ENCODE measurements at places on chromosomes 1 and 21.

DNA sequence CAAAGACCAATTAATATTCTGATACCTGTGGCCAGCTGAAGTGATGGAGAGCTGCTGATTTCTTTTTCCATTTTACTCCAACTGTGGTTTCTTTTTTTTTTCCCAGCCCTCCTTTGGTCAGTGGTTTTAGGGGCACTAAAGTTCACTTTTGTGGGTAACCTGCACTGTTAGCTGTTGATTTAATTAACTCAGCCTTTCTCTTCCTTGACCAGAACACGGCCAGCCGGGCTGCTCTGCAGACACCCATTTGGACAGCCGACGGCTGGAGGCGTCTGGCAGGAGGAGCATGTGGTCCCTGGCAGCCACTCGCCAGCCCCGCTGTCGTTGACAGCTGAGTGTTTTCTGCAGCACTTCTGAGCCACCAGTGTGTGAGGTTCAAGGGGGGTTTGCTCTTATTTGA, 136.2 kb upstream of the RUNX3 start:
- no peak for DNase-seq

DNA sequence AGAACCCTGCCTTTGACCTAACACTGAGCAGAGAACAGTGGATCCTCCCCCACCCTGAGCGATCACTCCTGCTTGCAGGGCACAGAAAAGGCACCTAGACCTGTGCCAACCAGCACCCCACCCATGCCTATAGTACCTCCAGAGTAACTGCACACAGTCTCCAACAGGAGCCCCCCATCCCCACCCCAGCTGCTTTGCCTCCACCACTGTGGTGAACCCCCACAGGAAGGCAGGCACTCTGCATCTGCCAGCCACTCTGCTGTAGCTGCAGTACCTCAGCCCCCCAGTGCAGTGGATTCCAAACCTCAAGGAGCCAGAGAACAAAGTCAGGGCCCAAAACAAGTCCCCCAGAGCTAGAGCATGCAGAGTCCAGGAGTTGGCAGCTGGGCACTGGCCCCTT, 10.7 kb downstream of the SPATC1L start:
- no peak for DNase-seq

DNA sequence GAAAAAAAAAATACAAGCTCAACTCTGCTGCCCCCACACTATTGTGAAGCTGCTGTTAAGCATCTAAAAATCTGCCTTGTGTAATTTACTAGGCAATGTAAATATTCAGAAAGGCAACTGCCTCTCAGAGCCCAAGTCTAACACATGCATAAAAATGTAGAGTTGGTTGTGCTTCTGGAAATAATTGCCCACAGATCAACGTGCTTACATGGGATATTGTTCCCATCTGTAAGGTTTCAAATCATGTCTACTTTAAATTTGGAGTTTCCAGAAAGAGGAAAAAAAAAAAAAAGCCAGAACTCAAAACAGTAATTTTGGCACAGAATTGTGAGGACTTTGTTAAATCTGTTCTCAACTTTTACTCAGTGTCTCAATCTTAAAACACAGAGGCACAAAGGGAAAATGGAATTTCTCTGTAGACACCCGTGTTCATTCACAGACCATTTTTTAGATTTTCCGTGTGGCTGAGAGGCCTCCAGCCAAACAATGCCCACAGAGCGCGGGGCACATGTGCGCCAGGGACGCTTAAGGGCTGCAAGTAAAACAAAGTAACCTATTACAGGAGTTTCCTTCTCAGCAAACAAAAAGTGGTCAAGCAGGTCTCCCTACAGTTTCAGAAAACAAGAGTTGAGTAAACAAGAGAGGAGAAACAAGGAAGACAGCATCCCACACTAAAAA, 115.5 kb downstream of the RERE start:
- peak; percentile 90 for DNase-seq

DNA sequence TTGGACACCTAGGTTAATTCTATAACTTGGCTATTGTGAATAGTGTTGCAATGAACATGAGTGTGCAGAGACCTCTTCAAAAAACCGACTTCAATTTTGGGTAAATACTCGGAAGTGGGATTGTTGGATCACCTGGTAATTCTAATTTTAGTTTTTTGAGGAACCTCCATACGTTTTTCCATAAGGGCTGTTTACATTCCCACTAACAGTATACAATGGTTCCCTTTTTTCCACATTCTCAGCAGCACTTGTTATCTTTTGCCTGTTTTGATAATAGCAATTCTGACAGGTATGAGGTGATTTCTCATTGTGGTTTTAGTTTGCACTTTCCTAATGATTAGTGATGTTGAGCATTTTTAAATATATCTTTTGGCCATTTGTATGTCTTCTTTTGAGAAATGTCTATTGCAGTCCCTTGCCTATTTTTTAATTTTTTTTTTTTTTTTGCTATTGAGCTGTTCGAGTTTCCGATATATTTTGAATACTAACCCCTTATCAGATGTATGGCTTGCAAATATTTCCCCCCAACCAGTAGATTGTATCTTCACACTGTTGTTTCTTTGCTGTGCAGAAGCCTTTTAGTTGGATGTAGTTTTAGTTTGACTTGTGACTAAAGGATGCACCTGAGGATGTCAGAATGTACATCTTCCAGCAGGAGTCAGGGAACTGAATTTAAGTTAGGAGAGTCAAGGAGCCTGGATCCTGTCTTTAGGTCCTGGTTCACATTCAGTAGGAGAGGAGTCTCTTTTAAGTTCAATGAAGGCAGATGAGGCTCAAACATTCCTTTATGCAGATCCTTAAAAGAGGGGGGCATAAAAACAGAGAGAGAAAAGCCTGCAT, 120.0 kb downstream of the S1PR1 start:
- DNase-seq: no peak

DNA sequence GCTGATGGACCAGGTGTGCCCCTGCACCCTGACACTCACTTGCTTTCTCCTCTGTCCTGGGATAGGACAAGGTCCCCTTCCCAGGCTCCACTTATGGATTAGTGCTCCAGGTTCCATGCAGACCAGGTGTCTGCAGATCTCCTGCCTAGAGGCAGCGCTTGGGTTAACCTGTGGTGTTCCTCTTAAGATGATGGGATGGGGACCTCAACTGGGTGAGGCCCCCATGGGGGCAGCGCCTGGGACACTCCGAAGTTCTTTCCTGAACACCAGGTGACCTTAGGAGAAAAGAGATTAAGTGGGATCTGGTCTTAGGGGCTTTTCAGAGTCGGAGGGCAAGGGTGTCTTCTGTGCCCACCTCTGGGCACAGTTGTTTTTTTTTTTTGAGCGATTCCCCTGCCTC, 21.2 kb downstream of the TNNT2 start:
- no peak for DNase-seq

DNA sequence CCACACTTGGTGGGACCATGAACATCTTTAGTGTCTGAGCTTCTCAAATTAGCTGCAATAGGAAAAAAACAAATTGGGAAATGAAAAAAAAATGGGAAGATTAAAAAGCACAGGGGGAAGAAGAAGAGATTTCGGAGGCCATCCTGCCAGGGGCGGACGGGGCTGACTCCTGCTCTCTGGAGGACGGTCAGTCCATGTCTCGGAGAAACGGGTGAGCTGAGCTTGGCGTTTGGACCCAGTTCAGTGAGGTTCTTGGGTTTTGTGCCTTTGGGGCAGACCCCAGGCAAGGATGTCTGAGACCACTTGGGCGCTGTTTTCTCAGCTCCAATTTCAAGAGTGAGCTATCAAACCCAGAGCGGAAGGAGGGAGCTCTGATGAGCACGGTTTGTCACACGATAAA, 123.9 kb downstream of the PRDM2 start:
- DNase-seq: no peak

DNA sequence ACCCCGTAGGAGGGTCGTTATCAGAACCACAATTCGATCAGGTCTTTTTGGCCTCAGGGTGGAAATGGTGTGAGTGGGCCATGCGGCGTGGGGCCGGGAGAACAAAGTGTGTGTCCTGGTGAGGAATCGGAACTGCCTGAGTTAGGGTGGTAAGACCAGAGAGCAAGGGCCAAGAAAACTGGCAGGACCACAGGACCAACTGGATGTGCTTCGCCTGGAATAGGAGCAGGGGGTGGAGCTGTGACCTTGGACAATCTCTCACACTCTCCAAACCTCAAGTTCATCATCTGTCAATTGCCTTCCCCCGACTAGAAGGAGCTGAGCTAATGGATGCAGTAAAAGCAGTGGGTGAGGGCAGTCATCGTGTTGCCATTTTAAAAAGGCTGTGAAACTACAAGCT, 59.5 kb downstream of the NAV1 start:
- DNase-seq: no peak

- no peak for DNase-seq
Measured at GRCh38 chr1:207298186-207298585, 23.3 kb upstream of the CD55 start.
